ENCODE measurements at places on chromosomes 16 and 17.

DNA sequence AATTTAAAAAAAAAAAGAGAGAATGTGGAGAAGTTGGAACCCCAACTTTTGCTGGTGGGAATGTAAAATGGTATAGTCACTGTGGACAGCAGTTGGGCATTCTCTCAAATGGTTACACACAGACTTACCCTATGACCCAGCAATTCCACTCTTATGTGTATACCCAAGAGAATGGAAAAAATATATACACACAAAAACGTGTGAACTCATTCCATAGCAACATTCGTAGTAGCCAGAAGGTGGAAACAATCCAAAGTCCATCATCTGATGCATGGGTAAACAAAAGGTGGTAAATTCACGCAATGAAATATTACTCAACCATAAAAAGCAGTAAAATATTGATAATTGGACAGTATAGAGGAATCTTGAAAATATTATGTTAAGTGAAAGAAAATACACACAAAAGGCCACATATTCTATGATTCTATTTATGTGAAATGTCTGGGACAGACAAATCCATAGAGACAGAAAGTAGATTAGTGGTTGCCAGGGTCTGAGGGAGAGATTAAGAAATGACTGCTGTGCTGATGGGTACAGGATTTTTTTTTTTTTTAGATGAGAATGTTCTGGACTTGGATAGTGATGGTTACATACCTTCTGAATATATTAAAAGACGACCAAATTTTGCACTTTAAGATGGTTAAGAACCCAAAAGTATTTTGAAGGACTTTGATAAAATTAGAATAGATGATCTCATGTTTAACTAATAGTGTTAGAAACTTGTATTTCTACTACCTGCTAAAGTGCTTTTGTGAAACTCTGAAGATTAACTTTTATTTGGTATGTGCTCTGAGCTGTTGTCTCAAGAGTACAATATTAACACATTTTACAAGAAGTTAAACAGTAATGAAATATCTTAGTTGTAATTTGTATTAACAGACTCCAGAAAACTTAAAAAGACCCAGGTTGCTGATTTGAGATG, 60.9 kb downstream of the MRTFB start:
- no peak for DNase-seq

DNA sequence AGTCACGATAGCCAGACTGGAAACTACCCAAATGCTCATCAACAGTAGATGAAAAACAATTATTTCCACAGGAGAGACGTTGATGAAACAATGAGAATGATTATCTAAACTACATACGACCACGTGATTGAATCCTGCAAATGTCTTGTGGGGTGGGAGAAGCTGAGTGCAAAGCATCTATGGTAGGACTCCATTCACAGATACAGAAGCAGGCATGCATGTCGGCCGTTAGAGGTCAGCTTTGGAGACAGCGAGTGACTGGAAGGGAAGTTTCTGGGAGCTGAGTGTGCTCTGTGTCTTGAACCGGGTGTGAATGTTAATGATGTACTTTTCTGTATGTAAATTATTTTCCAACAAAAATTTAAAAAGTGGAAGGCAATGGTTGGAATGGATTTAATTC, 71.5 kb upstream of the DNAJA2 start:
- DNase-seq, result no peak

- DNase-seq, result no peak
These were observed 8.4 kb downstream of the LMF1 start for GRCh38 chr16:962366-962765.

GRCh38 chr16:73616770-73617169, 568.8 kb upstream of the ZFHX3 start:
- DNase-seq, result no peak

- DNase-seq, result no peak
These were observed 86.7 kb downstream of the TMEM132E start for GRCh38 chr17:34665819-34666763.
